ENCODE measurements at places on chromosomes 16 and 17. TPM values are rescaled to one million over a fixed set of nuclear protein-coding genes. Genes with fewer than 3 reads are reported as not detected.

GRCh38 chr16:86243123-86243473, 267.2 kb upstream of the FOXF1 start:
- H3K36me3 ChIP-seq, result no peaks in the 10 kb centered on the region
- H3K4me1 ChIP-seq, result no peaks in the 10 kb centered on the region
- DNase-seq, result no peak
- H3K27ac ChIP-seq, result no peak overlapping the region
- no peak overlapping the region for H3K4me3 ChIP-seq

DNA sequence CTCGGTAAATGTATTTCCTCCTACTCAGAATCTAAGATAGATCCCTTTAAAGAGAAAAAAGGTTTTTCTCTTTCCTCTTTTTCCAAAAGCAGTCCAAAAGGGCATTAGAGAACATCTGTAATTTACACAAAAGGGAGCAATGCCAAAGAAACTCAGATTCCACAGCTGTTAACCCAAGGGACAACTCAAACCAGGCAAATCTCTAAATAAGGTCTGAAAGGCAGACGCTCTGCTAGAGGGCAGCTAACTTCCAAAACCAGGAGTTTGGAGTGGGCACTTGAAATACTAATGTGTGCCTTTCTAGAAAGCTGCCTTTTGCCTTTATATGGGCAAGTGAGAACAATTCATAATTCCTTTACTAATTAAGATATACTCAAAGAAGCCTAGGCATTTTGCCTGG, 435.7 kb downstream of the ZFHX3 start:
- no peak for DNase-seq
- no peak overlapping the region for H3K27ac ChIP-seq
- H3K4me3 ChIP-seq, result no peak overlapping the region

GRCh38 chr16:70662991-70663523, 16.7 kb downstream of the IL34 start:
- H3K36me3 ChIP-seq, result peaks cover 8% of the 10 kb centered on the region
- no peaks in the 10 kb centered on the region for H3K27me3 ChIP-seq
- H3K4me3 ChIP-seq, result no peak overlapping the region
- DNase-seq, result no peak

The EFNB3 gene
- total RNA-seq, result not detected

The PGAP6 gene
- total RNA-seq, result 80.1 TPM

The ZG16B gene
- total RNA-seq, result not detected

The MLLT6 gene
- 481 TPM for total RNA-seq

The PYY gene
- total RNA-seq, result not detected

All from naive thymus-derived CD8-positive, alpha-beta T cell (primary cell).